ENCODE measurements at places on chromosomes 3 and 15.

- no peak for DNase-seq
Measured at GRCh38 chr3:127165036-127165435, 27.9 kb upstream of the PRR23E start.

- DNase-seq, result no peak
Measured at GRCh38 chr15:49328941-49329340, 94.1 kb upstream of the FGF7 start.

GRCh38 chr3:64496786-64497490, 190.9 kb downstream of the ADAMTS9 start:
- no peak for DNase-seq

- no peak for DNase-seq
Measured at GRCh38 chr3:47841786-47842349, 38.9 kb downstream of the DHX30 start.

GRCh38 chr3:195870442-195870841, 37.9 kb downstream of the TNK2 start:
- no peak for DNase-seq

DNA sequence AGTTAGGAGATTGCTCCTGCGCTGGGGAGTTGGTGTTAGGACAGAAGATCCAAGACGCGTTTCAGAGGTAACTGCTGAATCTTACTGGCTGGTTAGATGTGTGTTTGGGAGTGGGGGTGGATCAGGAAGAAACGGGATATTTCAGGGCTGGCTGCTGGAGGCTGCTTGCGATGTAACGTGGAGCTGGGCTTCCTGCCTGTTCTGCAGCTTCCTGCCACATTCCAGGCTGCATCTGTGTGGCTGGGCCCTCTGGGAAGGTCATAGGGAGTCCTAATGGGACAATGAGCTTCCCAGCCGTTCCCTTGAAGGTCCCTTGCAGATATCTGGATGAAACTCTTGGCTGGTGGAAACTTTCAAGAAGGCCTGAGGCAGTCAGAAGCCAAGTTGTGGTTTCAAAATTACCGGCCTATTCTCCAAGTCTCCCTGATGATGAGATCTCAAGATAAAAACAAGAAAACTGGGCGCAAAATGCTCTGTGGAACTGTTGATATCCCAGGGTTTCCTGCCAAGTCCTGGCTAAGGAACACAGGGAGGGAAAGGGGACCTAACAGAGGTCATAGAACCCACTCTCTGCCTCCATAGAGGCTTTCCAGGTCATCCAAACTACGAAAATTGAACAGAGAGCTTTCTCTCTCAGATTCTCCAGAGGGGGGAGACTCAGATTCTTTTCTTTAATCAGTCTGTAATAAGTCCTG, 67.0 kb downstream of the NOX5 start:
- DNase-seq, result no peak

DNA sequence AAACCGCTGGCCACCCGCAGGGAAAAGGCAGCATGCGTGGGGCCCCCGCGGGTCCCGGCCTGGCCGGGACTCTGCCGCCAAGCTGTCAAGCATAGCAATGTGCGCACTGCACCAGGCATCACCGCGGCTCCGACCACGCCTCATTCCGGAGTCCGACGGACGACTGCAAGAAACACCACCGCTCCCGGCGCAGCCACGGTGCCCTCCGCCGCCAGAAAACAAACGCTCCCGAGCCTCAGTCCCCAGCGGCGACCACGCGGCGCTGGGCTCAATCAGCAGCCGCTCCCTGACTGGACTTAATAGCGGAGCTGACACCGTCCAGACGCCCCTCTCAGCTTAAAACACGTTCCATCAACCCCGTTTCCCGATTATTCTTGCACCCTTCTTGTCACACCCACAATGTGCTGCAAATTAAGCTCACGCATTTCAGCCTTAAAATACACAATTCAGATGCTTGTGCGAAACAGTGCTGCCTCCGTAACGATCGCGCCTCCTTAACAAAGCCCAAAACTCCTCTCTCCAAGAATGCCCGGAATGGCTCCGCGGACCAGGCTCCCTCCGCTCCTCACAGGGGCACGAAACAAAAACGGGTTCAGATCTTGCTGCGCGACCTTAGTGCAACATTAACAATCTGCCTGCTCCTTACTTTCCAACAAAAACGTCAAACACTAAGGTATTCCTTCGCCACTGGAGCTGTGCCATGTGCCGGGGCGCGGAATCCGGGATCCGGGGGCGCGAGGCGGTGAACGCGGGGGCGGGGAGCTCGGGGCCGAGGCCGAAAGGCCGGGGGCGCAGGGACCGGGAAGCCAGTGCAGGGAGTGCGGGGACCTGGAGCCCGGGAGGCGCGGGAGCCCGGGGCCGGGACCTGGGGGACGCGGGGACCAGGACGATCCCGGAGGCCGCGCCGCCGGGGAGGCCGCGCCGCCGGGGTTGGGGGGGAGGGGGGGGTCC, 655 bp downstream of the CYFIP1 start:
- DNase-seq, result no peak

DNA sequence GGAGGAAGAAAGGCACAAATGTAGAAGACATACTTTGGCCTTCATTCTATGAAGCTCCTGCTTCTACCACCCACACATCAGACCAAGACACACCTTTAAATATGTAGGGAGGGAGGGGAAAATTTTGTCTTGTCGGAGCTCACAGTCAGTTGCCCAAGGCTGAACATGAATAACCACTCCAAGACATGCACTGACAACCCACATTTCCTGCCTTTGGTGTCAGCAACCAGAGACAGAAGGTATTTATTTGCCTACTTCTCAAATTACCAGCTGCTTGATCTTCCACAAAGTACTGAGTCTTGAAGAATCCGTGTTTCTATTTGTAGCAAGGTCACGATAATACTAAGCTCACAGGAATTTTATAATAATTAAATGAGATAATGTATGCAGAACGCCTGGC, 169.7 kb downstream of the KCNMB2 start:
- peak; percentile 78 for DNase-seq

DNA sequence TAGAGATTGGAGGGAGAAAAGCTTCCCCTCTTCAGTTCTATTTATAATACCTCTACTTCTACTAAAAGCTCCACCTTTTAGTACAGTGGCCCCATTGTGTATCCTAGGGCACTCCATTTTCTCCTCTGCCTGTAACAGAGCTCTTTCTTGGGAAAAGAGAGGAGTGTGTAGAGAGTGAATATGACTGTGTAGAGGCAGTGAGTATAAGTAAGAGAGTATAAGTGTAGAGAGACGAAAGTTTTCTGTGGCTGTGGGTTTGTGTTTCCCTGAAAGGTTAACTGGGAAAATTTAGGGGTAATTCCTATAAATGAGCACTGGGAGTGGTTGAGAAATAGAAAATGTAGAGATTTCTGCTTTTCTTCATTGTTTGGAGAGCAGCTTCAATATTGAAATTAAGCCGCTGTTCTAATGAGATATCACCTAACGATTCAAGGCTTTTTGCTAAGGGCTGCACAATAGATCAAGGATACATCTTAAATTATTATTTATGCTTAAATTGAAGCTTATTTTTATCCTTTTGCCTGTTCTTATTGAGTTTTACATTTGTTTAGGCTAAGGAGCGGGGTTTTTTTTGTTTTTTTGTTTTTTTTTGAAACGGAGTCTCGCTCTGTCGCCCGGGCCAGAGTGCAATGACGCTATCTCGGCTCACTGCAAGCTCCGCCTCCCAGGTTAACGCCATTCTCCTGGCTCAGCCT, 6.9 kb downstream of the IQGAP1 start:
- DNase-seq, result no peak

GRCh38 chr15:67085818-67086636, 20.6 kb downstream of the SMAD3 start:
- peak; percentile 70 for DNase-seq
